ENCODE measurements at places on chromosomes 1 and 21.

DNA sequence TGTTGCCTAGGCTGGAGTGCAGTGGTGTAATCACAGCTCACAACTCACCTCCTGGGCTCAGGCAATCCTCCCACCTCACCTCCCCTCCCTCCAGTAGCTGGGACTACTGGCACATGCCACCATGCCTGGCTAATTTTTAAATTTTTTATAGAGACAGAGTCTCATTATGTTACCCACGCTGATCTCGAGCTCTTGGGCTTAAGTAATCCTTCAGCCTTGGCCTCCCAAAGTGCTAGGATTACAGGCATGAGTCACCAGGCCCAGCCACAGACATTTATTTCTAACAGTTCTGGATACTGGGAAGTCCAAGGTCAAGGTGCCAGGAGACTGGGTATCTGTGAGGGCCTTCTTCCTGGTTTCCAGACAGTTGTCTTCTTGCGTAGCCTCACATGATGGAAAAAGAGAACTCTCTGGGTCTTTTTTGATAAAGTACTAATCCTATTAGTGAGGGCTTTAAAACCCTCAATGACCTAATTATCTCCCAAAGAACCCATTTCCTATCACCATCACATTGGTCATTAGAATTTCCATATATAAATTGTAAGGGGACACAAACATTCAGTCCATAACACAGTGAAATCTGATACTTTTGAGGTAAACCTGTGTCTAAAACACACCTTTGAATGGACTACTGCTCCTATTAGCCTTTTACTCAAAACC is 67.9 kb downstream of the PHACTR4 start:
- no peak for DNase-seq

DNA sequence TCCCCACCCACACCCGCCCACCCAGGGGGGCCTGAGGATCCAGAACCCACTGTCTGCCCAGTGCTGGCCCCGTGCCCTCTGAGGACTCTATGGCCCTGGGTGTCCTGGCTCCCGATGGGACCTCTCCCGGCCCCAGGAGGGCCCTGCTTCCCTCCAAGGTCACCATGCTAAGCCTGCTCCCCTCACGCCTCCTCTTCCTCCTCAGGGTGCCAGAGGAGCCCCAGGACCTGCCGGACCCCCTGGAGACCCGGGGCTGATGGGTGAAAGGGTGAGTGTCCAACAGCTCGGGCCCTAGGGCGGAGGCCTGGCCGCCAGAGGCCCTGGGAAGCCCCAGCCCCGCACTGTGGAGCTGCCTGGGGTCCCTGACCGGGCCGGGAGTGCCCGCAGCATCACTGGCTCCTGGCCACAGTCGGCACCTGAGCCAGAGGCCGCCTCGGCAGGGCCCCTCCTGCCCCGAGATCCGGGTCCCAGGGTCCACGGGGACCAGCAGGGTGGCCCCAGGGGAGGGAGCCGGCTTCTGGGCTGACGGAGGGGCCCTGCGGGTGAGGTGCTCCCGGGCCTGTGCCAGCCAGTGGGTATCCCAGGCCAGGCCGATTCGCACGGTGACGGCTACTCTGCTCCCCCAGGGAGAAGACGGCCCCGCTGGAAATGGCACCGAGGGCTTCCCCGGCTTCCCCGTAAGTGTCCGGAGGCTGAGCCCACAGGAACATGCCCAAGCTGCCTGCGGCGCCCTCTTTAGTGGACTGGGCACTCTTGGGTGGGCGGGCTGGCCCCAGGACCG is 16.1 kb downstream of the COL6A1 start:
- no peak for DNase-seq

- DNase-seq = no peak
Measured at GRCh38 chr1:9606948-9607347, 18.2 kb downstream of the TMEM201 start.

- peak; percentile 73 for DNase-seq
Measured at GRCh38 chr1:84077476-84078107, 66.5 kb upstream of the PRKACB start.

DNA sequence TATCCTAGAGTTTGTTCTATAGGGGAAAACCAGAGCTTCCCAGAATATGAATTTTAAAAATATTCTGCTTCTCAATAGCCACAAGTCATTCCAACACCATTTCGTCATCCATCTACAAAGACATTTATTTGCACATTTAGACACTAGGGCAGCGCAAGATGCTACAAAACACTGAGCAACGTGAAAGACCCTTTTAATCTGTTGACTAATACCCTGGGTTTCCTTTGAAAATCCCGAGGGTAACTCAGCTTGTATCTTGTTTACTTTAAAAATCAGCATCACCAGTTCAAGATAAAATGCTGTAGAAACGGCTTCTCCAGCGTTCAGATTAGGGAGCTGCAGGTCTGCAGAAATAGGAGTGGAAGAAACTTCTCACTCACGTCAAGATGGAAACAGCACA is 13.5 kb downstream of the PDPN start:
- no peak for DNase-seq

DNA sequence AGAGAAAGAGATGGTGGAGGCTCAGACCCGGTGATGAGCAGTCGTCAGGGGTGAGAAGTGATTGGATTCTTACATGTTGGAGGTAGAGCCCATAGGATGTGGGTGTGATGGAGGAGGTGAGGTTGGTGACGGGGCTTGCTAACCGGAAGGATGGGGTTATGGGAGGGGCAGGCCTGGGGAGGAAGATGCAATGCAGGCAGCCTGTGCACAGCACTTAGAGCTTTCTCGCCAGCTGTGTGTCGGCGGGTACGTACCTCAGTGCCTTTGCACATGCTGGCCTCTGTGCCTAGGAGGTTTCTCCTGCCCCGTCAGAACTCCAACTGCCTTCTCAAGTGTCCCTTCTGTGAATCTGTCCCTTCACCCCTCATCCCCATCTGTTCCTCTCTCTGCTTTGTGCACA is 2.9 kb upstream of the BSND start:
- DNase-seq = peak; percentile 26

- DNase-seq = no peak
Measured at GRCh38 chr1:18830596-18830995, 28.9 kb downstream of the TAS1R2 start.

DNA sequence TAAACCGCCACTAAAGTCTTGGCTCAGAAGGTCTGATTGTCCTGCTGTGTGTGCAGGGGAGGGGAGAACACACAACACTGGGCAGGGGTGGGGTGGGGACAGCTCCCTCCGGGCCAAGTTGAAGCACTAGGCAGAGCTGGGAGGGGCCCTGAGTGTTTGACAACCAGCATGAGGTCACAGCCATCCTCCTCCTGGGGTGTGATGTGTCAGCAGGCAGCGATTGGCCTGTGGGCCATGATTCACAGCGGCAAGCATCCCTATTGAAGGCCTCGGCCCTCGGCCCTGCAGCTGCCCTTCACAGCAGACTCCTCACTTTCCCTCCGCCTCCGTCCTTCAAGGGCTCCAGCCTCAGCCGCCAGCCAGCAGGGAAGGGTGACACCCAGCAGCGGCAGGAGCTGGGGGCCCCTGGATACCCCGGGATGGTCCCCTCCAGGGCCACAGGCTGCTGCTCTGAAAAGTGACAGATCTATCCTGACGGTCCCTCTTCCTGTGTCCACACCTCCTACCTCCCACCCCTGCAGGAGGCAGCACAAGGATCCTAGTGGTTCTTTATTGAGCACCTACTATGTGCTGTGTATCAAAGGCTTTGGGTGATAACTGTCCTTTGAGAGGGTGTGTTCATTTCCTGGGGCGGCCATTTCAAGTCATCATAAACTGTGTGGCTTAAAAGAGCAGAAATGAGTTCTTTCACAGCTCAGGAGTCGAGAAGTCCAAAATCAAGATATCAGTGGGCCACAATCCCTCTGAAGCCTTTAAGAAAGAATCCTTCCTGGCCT is 66.0 kb upstream of the SLC25A33 start:
- peak; percentile 25 for DNase-seq

GRCh38 chr1:35544976-35545375 is 12.2 kb downstream of the KIAA0319L start:
- DNase-seq = no peak

- DNase-seq = no peak
Measured at GRCh38 chr1:29824511-29825273, 588.4 kb downstream of the PTPRU start.

DNA sequence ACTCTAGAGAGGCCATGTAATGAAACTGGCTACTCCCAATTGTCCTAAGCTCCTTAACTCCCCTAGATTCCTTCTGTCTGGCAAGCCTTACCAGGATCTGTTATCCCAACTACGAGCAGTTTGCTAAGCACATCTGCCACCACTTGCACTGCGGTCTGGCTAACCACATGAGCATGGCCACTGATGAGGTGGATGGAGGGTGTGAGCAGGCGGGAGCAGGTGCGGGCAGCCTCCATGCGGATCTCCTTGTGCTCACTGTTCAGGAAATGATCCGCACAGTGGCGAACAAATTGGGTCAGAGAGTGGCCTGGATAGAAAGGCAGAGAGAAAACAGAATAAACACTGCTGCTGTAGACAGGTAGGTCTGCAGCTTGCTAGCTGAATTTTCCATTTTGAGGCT is 24.0 kb downstream of the MTOR start:
- no peak for DNase-seq

- no peak for DNase-seq
Measured at GRCh38 chr1:173888749-173889148, 20.6 kb downstream of the ZBTB37 start.

GRCh38 chr1:46522184-46522968 is 29.1 kb downstream of the KNCN start:
- peak; percentile 46 for DNase-seq

DNA sequence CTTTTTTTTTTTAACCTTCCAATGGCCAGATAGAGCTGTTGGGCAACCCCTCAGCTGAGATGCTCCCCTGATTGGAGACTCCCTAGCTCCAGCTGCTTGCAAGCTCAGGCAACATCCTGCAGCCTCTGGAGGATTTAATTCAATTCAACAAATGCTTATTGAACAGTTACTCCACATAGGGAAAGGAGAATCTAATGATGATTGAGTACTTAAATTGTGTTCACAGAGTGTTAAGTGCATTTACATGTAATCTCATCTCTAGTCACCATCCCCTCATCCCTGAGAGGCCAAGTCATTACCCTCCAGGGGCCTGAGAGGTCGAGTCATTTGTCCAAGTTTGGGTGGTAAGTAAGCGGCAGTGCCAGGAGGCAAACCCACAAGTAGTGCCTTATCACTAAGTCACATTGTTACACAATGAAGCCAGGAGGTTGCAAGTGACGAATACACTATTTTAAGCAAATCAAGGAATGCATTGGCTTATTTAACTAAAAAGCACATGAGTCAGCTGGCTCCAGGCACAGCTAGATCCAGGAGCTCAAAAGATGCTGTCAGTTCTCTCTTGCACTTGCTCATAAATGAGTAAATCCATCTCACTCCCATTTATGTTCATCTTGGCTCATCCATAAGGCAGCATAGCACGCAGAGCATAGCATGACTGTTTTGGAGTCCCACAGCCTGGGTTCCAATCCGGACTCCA is 64.3 kb downstream of the OPTC start:
- DNase-seq = peak; percentile 36

DNA sequence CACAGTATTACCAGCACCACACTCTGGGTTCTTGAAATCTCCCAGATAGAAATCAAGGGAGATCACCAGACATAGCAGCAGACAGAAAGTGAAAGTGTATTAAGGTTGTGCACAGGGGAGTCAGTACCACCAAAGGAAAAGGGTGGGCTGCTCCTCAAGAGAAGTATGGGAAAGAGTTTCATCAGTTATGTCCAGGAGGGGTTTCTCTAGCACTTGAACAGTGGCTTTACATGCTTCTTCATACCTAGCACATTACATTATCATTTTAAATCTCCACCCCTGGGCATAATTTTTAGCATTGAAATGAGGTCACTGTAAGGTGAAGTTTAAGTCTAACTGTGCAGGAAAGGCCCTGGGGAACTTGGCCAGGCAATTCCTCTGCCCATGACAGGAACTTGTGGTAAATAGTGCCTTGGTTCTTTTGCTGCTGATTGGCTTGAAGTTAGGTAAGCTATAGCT is 601.0 kb downstream of the NUF2 start:
- no peak for DNase-seq

- no peak for DNase-seq
Measured at GRCh38 chr1:159492575-159493323, 43.1 kb downstream of the OR10J5 start.

- DNase-seq = no peak
Measured at GRCh38 chr1:53189061-53189460, 7.6 kb upstream of the CPT2 start.

DNA sequence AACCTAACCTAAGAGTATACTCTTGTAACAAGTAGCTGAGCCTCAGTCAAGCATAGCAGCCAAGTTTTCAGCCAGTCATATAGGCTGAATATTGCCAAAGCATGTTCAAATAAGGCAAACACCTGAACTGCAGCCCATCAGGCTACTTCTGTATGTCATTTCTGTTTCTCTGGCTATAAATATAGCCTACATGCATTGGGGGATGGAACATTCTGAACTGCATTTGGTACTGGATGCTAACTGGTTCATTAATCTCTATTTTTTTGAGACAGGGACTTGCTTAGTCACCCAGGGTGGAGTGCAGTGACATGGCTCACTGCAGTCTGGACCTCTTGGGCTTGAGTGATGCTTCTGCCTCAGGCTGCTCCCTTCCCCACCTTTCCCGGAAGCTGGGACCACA is 37.3 kb downstream of the MAST2 start:
- no peak for DNase-seq

GRCh38 chr1:224067621-224068457 is 46.1 kb upstream of the FBXO28 start:
- no peak for DNase-seq

GRCh38 chr1:115239426-115239825 is 98.6 kb downstream of the NGF start:
- no peak for DNase-seq

DNA sequence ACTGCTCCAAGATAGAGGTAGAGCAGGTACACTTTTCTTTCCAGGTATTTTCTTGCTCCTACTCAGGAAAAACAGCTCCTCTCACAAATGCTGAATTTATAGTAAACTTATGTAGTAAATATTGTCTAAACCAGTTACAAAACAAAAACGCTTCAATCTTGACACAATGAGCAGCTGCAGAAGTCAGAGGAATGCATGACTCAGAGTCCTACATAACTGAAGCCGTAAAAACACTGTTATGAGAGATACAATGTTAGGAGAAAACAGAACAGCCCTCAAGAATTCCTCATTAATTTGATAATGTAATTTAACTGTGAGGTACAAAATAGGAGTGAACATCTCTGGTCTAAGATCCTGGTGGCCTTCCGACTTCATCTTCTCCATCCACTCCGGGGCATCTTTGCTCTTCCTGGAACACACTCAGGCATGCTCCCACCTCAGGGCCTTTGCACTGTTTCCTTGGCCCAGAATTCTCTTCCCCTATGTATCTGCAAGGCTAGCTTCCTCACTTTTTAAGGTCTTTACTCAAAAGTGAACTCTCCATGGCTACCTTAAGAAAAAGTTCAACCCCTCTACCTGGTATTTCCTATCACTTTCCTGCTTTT is 138.5 kb downstream of the SLC45A1 start:
- no peak for DNase-seq

DNA sequence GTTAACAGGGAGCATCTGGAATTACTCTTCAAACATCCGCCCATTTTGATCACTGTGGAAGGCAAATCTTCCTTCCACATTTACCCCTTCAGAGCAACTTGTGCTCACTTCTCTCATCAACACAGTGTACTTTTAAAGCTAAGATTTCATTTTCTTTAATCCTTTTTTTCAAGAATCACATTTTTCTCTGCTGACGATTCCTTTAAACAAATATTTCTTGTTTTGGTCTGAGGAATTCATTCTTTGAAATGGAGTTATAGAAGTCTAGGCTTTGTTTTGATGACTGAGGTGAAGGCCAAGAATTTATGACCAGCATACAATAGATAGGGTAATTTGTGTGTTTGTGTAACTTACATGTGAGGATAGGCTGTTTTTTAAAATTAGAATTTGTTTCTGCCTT is 25.6 kb downstream of the LRRC42 start:
- no peak for DNase-seq
